ENCODE measurements at places on chromosomes 12 and 14.

DNA sequence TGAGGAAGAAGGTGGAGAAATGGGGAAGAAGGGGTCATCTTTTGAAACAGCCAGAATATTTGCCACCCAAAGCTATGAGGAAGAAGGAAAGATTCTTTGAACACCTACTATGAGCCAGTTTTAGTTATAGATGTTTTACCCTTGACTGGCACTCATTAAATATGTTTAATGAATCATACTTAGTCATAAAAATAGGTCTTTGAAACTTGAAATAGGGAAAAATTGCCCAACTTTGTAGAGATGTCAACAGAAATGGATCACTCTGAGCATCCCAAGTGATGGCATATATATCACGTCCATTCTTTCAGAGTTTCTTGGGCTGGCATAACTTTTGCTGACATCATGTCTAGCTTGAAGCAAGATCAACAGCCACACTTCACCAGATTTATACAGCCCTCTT is 263.5 kb downstream of the RPAP3 start:
- DNase-seq = no peak

DNA sequence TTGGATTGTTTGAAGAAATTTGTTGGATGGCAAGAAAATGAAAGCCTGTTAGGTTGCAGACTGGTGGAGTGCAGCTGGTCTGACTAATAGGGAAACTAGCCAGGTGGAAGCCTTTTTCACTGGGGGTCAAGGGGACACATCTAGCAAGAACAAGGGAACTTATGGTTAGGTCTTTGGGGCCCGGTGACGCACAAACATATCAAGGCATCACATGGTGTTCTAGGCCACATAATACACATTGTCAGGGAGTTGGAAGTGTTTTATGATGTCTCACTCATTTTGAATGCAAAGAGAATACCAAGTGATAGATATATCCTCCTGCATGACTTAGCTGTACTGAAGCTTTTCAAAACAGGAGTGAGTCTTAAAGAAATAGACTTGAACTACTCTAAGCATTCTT is 351.2 kb downstream of the KCNH5 start:
- DNase-seq = no peak

DNA sequence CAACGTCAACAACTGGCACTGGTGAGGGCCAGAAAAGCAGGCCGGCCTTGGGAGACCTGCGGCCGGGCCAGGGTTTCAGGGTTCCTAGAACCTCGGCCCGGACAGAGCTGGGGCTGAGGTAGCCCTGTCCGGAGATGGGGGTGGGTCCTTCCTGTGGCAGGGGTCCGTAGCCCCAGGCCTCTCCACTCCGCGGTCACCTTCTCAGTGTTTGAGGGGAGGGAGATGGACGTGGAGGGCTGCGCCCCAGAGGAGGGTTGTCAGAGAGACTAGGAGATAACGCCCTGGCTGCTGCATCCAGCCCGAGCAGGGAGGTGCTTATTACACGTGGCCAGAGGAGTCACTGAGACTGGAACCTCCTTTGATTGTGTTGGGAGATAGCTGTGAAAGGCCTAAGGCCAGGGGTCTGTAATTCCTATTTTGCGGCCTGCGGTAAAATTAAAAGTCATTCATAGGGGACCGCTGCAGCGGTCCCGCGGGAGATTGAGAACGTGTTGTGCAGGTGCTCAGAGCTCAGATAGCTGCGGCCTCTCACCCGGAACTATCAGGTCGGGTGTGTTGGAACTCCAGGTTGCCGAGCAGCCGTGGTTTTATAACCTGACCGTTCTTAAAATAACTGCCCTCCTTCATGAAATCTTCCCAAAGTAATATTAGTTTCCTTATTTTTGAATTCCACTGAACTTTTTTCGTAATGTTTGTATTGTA is 507 bp downstream of the AHSA1 start:
- peak; percentile 18 for DNase-seq

DNA sequence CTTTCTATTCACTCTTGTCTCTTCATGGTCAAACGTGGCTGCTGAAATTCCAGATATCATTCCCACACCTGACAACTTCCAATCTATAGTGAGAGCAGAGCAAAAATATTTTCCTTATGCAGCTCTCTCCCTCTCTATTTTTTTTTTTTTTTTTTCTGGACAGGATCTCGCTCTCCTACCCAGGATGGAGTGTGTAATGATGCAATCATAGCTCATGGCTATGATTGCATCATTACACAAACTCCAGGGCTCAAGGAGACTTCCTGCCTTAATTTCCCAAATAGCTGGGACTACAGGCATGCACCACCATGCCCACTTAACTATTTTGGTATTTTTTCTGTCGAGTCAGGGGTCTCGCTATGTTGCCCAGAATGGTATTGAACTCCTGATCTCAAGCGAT is 1398.9 kb downstream of the AACS start:
- no peak for DNase-seq

- no peak for DNase-seq
Observed at GRCh38 chr14:22800346-22800745, 14.9 kb downstream of the SLC7A7 start.

- DNase-seq = no peak
Observed at GRCh38 chr12:68446901-68447796, 115.0 kb upstream of the MDM1 start.

DNA sequence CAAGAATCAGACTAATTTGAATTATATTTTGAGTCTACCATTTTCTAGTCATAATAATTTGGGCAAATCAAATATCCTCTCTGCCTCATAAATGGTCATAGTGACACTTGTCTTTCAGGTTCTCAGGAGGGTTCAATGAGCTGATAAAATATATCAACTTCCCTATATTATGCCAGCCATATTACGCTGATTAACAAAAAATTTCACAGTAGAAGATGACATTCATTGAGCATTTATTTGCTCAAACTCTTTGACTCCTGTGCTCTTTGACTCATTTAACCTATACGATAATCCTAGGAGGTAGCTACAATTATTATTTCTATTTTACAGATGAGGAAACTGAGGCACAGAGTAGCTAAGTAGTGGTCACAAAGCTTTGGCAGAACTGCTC is 60.0 kb upstream of the CCDC91 start:
- no peak for DNase-seq
